GM12878 (cell line): ENCODE measurements at places on chromosomes 13 and 19. TPM values are rescaled to one million over a fixed set of nuclear protein-coding genes. Genes with fewer than 3 reads are reported as not detected.
A peak's percentile ranks its signal among the peaks of the same experiment; 100 is the strongest.

DNA sequence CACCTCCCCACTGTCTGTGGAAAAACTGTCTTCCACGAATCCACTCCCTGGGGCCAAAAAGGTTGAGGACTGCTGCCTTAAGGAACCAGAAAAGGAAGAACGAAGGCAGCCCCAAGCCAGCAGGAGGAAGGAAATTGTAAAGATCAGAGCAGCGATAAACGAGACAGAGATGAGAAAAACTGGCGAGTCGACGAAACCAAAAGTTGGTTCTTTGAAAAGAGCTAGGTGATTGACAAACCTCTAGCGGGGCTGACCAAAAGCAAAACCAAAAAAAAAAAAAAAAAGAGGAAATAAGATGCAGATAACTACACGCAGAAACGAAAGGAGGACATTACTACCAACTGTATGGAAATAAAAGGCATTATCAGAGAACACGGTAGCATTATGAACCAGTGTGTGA is 76.9 kb downstream of the GADD45B start:
- peaks cover 11% of the 10 kb centered on the region for H3K4me1 ChIP-seq
- peak overlapping the region; percentile 20; the same call in 1 of the 2 replicates for H3K4me3 ChIP-seq
- no peaks in the 10 kb centered on the region for H3K27me3 ChIP-seq

DNA sequence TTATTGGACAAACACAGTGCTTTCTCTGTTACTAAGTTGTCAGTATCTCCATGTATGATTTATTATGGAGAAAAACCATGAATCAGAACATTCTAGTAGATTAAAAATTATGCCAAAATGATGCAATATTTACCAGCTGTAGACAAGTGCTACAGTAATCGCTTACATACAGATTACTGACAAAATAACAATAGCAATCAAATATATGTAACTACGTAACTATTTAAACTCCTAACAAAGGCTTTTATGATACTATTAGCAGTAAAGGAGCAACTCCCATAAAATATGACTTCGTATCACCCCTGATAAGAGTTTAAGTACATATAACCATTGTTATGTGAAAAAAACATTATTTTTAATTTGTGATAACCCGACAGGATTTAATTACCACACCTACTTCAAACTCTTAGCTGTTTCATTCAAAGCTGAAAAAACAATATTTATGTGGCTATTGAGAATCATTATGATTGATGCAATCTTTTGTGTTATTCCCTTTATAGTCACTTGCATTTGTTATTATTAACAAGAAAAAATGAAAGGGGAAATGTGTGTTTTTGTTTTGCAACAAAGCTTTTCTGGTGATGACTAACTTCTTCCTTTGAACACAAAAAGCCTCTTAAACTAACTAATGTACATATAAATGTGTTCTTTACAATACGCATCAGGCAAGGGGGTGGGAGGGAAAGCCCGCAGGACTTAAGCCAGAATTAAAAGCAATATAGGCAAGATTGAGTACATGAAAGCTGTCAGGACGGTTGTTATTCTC is 147.4 kb downstream of the ABCC4 start:
- no peak overlapping the region for H3K4me3 ChIP-seq
- no peaks in the 10 kb centered on the region for H3K4me1 ChIP-seq
- no peak overlapping the region for H3K27ac ChIP-seq
- peaks cover 3% of the 10 kb centered on the region; the same call in 1 of the 2 replicates for H3K36me3 ChIP-seq

DNA sequence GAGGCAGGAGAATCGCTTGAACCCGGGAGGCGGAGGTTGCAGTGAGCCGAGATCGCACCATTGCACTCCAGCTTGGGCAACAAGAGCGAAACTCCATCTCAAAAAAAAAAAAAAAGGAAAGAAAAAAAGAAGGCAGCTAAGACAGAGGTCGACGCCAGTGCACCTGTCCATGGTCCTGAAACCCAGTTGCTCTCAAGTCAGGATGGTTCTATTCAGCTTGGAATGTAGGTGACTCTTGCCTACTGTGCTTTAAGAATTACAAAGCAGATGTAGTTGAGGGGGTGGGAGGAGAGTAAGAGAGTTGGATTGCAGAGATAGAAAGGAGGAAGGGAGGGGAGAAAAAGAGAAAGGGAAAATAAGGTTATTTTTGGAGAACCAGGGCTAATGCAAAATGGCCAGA is 18.7 kb downstream of the CACNG7 start:
- H3K4me1 ChIP-seq = no peaks in the 10 kb centered on the region
- H3K27ac ChIP-seq = no peak overlapping the region
- H3K4me3 ChIP-seq = no peak overlapping the region

GRCh38 chr19:2703691-2704216 is 1.3 kb upstream of the GNG7 start:
- no peaks in the 10 kb centered on the region for H3K36me3 ChIP-seq
- H3K4me1 ChIP-seq = peaks cover 19% of the 10 kb centered on the region
- H3K27ac ChIP-seq = no peak overlapping the region
- no peaks in the 10 kb centered on the region for H3K27me3 ChIP-seq
- no peak overlapping the region for H3K4me3 ChIP-seq

DNA sequence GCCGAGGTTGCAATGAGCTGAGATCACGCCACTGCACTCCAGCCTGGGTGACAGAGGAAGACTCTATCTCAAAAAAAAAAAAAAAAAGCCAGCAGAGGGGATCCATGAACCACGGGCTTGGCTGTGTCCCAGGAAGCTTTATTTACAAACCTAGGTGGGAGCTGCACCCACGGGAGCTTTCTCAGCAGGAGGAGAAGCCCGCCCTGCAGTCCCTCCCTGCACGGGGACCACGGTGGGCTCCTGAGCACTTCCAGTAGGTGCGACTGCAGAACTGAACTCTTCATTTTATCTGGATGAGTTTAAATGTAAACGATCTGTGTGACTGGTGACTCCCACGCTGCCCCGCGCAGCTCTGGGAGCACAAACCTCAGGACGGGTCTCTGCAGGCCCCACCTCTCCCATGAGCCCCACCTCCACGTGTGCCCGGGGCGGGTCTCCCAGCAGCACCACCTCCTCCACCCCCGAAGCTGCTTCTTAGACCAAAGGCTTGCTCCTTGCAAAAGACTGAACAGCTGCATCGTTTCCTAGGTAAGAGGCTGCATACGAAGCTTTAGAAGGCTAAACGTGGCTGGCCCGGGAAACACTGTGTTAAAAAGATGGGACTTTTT is 66.4 kb downstream of the SPACA7 start:
- H3K27me3 ChIP-seq = no peaks in the 10 kb centered on the region
- no peaks in the 10 kb centered on the region for H3K36me3 ChIP-seq
- no peak for DNase-seq
- no peak overlapping the region for H3K4me3 ChIP-seq

GRCh38 chr13:47109028-47109427 is 212.2 kb upstream of the HTR2A start:
- no peak overlapping the region for H3K27ac ChIP-seq
- H3K4me1 ChIP-seq = no peaks in the 10 kb centered on the region
- H3K36me3 ChIP-seq = no peaks in the 10 kb centered on the region
- H3K27me3 ChIP-seq = no peaks in the 10 kb centered on the region
- DNase-seq = no peak
- H3K4me3 ChIP-seq = no peak overlapping the region

DNA sequence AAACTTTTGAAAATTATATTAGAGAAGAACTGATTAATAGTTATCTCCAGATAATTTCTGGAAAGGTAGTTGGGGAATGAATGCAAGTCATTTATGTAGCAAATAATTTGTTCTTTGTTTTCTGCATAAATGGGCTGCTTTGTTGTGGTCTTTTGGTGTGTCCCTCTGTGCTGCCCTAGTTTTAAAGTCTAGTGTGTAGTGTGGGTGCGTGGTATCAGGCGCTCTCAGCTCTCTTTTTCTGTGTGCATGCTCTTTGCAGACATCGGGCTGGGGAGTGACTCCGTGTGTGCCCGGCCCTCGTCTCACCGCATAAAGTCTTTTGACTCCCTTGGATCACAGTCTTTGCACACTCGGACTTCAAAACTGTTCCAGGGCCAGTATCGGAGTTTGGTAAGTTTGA is 94.5 kb downstream of the ARHGEF7 start:
- no peaks in the 10 kb centered on the region for H3K27me3 ChIP-seq
- H3K4me3 ChIP-seq = no peak overlapping the region
- peaks cover 7% of the 10 kb centered on the region for H3K4me1 ChIP-seq
- peaks cover 16% of the 10 kb centered on the region for H3K36me3 ChIP-seq
- H3K27ac ChIP-seq = no peak overlapping the region

GRCh38 chr13:46679369-46680120 is 117.4 kb downstream of the ESD start:
- H3K4me1 ChIP-seq = peaks cover 37% of the 10 kb centered on the region
- H3K27ac ChIP-seq = peak overlapping the region; percentile 83
- H3K4me3 ChIP-seq = peak overlapping the region; percentile 56
- DNase-seq = peak; percentile 53
- H3K27me3 ChIP-seq = no peaks in the 10 kb centered on the region
- peaks cover 12% of the 10 kb centered on the region; the same call in 1 of the 2 replicates for H3K36me3 ChIP-seq

GRCh38 chr19:7928334-7928706 is 2.4 kb upstream of the CTXN1 start:
- H3K4me3 ChIP-seq = no peak overlapping the region
- no peaks in the 10 kb centered on the region for H3K27me3 ChIP-seq
- DNase-seq = no peak

DNA sequence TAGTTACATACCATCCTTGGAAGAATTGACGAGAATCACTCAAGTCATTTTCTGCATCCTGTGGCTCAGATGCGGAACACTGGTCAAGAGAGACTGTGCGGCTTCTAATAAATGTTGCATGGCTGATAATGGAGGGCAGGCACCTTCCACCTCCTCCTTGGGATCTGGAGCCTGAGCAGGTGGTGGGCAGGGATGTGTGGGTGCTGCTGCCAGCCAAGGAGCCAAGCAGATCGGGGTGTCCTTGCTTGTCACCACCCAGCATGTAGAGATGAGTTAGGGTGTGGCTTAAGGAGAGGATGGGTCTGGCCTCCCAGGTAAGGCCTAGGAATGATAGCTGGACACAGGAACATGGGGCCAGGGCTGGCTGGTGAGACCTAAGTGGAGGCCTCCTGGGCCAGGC is 17.5 kb downstream of the GPI start:
- H3K27ac ChIP-seq = no peak overlapping the region
- no peaks in the 10 kb centered on the region for H3K27me3 ChIP-seq
- DNase-seq = no peak
- no peaks in the 10 kb centered on the region for H3K4me1 ChIP-seq
- no peak overlapping the region for H3K4me3 ChIP-seq
- H3K36me3 ChIP-seq = peaks cover 78% of the 10 kb centered on the region

GRCh38 chr13:46184277-46184699 is 2.3 kb upstream of the LCP1 start:
- H3K4me1 ChIP-seq = peaks cover 7% of the 10 kb centered on the region
- H3K27ac ChIP-seq = peak overlapping the region; percentile 99
- no peaks in the 10 kb centered on the region for H3K27me3 ChIP-seq

DNA sequence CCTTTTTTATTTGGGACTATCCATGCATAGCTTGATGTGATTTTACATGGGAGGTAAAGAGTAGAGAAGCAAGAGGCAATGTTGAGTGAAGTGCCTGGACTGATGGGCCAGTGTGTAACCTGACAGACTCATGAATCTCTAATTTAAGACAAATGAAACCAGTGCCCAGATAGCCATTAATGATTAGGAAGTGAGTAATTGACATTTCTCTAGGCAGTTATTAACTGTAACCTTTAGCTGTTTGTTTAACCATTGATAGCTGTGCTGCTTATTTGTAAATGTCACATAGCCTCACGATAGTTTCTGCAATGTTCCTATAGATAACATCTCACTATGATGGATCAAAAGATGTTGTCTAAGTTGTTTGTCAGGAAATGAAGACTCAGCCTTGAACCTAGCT is 1047.5 kb upstream of the SPRY2 start:
- no peak overlapping the region for H3K4me3 ChIP-seq
- no peaks in the 10 kb centered on the region for H3K4me1 ChIP-seq
- H3K27ac ChIP-seq = no peak overlapping the region
- no peak for DNase-seq
- no peaks in the 10 kb centered on the region for H3K27me3 ChIP-seq
- H3K36me3 ChIP-seq = no peaks in the 10 kb centered on the region

DNA sequence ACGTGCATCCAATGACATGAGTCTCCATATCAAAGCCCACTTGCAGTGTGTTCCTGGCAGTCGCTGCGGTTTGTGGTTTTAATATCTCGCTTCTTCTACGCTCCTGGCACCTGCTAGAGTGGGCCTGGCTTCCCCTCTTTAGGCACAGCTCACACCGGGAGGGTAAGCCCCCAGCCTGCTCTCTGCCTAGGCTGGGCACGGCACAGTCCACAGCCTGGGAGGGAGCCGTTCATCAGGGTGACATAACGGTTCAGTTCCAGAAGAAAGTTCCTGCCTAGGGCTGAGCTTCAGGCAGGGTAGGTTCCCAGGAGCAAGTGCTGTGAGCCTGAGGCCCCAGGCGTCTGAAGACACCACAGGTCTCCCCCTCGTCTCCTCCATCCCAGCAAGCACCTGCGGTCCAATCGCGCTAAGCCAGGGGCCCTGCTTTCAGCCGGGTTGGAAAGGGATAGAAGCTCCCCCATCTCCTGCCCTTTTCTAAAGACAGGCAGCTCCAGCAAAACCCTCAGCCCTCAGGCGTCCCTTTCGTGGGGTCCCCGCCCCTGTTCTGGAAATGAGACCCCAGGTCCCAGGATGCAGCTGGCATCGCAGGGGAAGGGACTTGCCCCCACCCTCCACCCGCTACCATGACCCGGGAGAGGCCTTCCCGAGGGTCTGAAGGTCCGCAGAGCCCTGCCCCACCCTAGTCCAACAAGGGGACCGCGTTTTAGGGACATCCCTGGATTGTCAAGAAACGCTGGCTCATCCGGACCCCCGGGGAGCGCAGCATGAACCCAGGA is 121.6 kb upstream of the ZNF507 start:
- H3K36me3 ChIP-seq = no peaks in the 10 kb centered on the region
- H3K27me3 ChIP-seq = no peaks in the 10 kb centered on the region
- no peaks in the 10 kb centered on the region for H3K4me1 ChIP-seq
- H3K4me3 ChIP-seq = no peak overlapping the region
- no peak overlapping the region for H3K27ac ChIP-seq

- H3K27me3 ChIP-seq = no peaks in the 10 kb centered on the region
- no peaks in the 10 kb centered on the region for H3K36me3 ChIP-seq
- no peak for DNase-seq
- H3K4me3 ChIP-seq = no peak overlapping the region
- no peaks in the 10 kb centered on the region for H3K4me1 ChIP-seq
These were observed 77.0 kb upstream of the TSC22D1 start for GRCh38 chr13:44652962-44653660.

- H3K36me3 ChIP-seq = no peaks in the 10 kb centered on the region
- H3K27me3 ChIP-seq = no peaks in the 10 kb centered on the region
- no peak for DNase-seq
- H3K4me1 ChIP-seq = no peaks in the 10 kb centered on the region
- no peak overlapping the region for H3K27ac ChIP-seq
These were observed 229.4 kb downstream of the ITGBL1 start for GRCh38 chr13:101681834-101682233.

Gene GPR12
- polyA plus RNA-seq = not detected in 2 replicates

Gene ZGLP1
- polyA plus RNA-seq = 1.4 and 1.8 TPM in 2 replicates

Gene SAMD4B
- 23.5 and 24.8 TPM in 2 replicates for polyA plus RNA-seq

Gene ZNF440
- polyA plus RNA-seq = 1.8 and 3.0 TPM in 2 replicates

Gene LCP1
- polyA plus RNA-seq = 1,622 and 1,624 TPM in 2 replicates

Gene KCNJ14
- 0.30 and 0.54 TPM in 2 replicates for polyA plus RNA-seq
